Naive thymus-derived CD4-positive, alpha-beta T cell (primary cell): ENCODE measurements at places on chromosomes 4 and X. TPM values are rescaled to one million over a fixed set of nuclear protein-coding genes. Genes with fewer than 3 reads are reported as not detected.

The TRPC3 gene
- 0.99 and 1.3 TPM in 2 replicates for total RNA-seq

The TMPRSS11D gene
- not detected in 2 replicates for total RNA-seq

The NPY2R gene
- total RNA-seq, result not detected

The LDOC1 gene
- total RNA-seq, result 7.0 and 7.7 TPM in 2 replicates

The CCDC149 gene
- total RNA-seq, result 0.19 TPM

The LRIT3 gene
- 0.34 TPM for total RNA-seq

The PAGE2B gene
- total RNA-seq, result 0.91 TPM

The MGARP gene
- total RNA-seq, result 0.30 TPM

The HOPX gene
- 1.00 TPM for total RNA-seq

The TMEM165 gene
- 80.9 TPM for total RNA-seq

The RBM10 gene
- 47.6 TPM for total RNA-seq

The CDX4 gene
- total RNA-seq, result not detected
